ENCODE measurements at places on chromosomes 7 and 10.

DNA sequence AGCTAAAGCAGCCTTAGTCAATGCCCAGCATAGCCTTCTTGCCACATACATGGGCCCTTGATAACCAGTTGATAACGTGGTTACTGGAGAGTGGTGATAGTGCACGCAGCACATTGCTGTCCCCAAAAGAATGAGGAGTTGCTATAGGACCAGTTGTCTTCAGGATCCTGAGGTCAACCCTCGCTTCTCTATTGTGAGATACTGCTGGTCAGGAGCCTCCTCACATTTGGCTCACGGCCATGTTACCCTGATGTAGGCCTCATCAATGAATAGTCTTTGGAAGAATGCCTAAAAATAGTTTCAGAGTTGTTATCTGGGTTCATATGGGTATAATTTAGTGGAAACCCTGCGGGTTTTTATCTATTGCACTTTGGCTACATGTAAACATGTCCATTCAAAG lies 230.7 kb downstream of the VTI1A start:
- DNase-seq: no peak

- no peak for DNase-seq
Observed at GRCh38 chr7:116786791-116787443, 75.5 kb upstream of the CAPZA2 start.

- DNase-seq: no peak
Observed at GRCh38 chr10:36050763-36051499, 408.8 kb upstream of the FZD8 start.

DNA sequence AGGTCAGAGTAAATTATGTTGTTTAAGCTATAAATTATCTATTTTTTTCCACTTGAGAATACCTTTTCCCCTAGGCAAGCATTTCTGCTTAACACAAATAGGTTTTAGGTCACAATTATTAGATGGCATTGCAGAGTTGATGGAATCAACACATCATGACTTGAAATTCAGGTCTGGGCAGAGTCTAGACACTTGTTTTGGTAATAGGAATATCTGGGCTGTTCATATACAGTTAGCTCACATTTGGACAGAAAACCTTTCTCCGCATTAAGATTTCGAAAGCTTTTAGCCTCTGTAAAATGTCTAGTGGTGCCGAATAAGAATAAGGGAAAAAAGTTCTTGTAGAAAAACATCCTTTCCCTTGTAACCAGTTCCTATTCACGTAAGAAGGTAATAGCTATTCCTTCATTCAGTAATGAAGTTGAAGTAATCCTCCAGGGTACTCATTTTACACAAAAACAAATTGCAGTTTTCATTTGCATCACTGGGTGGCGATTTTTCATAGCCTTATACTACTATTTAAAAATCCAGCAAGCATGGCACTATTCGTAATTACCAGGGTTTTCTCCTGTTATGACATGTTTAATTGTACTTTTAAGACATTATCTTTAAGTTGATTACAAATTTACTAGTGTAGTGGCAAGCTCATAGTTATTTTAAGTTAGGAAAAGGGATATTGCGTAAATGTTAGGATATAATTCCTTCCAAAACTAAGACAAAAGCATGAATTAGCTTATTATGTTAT lies 37.0 kb downstream of the RPA3 start:
- DNase-seq: no peak

DNA sequence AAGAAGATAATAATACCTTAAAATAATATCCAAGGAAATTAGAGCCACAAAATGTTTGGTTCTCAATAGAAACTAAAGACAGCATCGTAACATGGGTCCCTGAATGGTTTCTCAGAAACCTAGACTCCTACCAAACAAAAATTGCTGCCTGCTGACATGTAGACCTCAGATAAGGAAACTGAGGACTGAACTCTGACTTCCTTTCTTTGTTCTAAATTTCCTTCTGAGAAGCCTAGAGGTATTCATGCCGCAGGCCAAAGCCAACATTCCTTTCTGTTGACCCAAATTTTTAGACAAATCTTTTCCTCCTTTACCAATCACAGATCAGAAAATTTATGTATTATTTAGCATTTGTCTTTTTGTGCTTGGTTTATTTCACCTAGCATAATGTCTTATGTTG lies 816.7 kb upstream of the PHF14 start:
- DNase-seq: no peak

- no peak for DNase-seq
Observed at GRCh38 chr10:100148353-100149211, 37.2 kb downstream of the ERLIN1 start.
